ENCODE measurements at places on chromosomes 3 and 15.

GRCh38 chr3:9168241-9168741 is 81.2 kb downstream of the SRGAP3 start:
- DNase-seq, result no peak

GRCh38 chr3:193910886-193911738 is 224.8 kb upstream of the HES1 start:
- no peak for DNase-seq

DNA sequence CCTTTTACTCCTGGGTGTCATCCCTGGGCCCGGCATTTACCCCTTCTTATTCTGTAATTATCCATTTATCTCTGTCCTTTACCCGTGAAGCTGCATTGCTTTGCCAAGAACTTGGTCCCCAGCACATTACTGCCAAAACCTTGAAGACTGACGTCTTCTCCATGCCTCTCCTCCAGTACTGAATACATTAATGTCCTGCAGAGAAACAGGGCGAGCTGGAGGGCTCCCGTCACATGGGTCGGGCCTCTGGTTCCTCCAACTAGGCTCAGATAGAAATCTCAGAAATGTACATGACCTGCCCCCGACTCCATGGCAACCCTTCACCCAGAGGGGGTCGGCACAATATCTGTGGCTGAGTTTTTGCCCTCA is 445 bp downstream of the EFCAB12 start:
- DNase-seq, result no peak

DNA sequence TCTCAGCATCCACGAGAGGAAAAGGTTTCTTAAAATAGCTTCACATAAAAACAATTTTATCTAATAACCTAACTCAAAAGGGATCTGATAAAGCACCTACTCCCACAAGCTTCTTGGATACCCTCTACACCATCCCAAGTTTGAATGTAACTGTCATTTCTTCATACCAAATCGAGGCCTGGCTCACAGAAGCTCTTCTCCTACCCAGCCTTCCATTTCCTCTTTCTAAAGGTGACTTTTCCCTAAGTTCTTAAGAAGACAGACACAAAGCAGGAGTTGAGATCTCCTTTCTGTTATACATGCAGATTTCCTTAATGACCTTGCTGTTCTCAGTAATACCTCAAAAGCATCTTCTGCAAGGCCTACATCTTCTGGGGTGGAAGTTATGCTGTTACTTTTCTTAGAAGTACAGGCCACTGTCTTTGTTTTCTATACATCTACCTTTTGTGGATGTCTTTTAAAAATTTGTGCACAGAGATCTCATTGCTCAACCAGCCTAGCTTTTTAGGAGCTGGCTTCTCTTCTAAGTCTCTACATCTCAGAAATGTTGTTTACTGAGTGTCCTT is 3.4 kb upstream of the LRRIQ4 start:
- no peak for DNase-seq

DNA sequence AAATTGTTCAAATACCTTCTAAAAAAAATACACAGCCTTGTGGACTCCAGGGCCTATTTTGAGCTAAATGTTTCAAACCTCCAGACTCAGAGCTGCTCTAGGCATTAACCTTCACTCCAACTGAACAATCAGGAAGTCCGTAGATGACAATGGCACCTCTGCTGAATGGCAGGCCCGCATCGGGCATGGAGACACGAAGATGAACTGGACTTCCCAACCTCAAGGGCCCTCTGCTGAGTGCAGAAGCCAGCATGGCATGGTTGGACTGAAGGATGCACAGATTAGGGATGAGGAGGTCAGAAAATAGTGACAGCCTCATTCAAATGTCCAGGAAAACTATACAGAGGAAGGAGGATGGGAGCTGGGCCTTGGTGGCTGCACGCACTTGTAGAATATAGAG is 2.2 kb downstream of the FAM174B start:
- no peak for DNase-seq

- no peak for DNase-seq
Observed at GRCh38 chr3:116707531-116707930, 2.0 kb upstream of the TUSC7 start.

GRCh38 chr3:150519026-150519425 is 27.3 kb downstream of the SERP1 start:
- DNase-seq, result no peak

DNA sequence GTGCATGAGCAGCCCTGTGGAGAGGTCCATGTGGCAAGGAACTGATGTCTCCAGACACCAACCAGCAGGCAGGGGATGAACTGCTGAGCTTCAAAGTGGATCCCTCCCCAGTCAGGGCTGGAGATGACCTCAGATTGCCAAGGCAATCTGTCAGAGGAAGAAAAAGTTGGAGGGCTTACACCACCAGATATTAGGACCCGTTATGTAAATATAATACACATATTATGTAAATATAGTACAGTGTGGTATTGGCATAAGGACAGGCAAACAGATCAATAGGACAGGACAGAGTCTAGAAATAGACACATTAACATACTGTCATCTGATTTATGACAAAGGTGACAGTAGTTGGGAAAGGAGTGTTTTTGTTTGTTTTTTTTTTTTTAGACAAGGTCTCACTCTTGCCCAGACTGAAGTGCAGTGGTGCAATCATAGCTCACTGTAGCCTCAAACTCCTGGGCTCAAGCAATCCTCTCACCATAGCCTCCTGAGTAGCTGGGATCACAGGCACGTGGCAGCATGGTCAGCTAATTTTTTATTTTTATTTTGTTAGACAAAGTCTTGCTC is 18.0 kb upstream of the RAB7A start:
- no peak for DNase-seq

GRCh38 chr3:20673866-20674265 is 487.9 kb upstream of the SGO1 start:
- no peak for DNase-seq

DNA sequence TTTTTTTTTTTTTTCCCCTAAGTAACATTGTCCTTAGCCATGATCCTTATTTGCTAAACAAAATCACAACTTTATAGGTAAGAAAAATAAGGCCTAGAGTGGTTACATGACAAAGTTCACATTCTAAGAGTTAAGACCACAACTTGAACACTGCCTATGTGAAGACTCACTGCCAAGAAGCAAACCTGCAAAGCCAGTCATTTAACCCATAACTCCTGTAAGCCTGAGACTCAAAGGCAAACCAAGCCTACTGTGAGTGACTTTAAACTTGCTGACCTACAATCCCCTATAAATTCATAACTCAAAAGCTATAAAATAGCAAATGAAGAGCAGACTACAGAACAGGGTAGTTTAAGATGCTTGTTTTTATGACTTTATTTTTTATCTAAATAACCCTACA is 12.9 kb upstream of the ANKRD28 start:
- no peak for DNase-seq

- DNase-seq, result no peak
Observed at GRCh38 chr15:73756947-73757513, 3.9 kb upstream of the INSYN1 start.

DNA sequence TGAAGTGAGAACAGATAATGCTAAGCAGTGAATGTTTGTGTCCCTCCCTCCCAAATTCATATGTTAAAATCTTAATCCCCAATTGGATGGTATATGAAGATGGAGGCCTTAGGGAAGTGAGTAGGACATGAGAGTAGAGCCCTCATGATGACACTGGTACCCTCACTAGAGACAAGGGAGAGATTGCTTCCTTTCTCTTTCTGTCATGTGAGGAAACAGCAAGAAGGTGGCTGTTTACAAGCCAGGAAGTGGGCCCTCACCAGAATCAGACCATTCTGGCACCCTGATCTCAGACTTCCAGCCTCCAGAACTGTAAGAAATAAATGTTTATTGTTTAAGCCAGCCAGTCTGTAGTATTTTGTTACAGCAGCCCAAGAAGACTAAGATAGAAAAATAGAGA is 209.5 kb downstream of the SATB1 start:
- no peak for DNase-seq

GRCh38 chr3:34268032-34268709 is 469.7 kb downstream of the PDCD6IP start:
- no peak for DNase-seq

GRCh38 chr3:97880267-97880666 is 58.5 kb downstream of the CRYBG3 start:
- no peak for DNase-seq

- DNase-seq, result no peak
Observed at GRCh38 chr3:112786002-112786590, 60.6 kb downstream of the CD200R1L start.

DNA sequence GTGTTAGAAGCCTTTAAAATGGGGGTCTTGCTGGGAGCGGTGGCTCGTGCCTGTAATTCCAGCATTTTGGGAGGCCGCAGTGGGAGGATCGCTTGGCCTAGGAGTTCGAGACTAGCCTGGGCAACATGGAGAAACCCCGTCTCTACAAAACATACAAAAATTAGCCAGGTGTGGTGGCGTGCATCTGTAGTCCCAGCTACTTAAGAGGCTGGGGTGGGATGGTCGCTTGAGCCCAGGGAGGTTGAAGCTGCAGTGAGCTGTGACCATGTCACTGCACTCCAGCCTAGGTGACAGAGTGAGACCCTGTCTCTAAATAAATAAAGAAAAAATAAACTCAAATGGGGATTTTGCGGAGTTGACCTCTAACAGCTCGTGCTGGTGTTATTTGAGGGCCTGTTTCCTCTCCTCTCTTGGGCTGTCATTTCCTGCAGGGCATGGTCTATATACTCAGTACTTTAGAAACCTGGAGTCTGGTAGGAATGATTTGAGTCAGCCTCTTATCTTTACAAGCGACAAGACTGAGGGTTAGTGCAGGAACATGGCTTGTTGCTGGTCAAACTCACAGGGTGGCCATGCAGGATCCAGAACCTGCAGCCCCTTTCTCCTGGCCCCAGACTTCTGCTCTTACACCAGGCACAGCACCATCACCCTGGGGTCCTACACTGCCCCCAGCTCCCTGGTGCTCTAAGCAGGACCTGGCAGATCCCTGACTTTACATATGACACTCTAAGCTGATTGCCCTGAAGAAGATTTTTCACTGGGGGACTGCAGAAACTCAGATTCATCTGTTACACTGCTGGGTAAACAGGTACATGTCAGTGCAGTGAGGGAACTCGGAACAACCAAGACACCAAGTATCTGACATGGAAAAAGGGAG is 15.1 kb downstream of the EHD4 start:
- no peak for DNase-seq

- DNase-seq, result no peak
Observed at GRCh38 chr3:133828576-133829309, 23.1 kb downstream of the SRPRB start.

DNA sequence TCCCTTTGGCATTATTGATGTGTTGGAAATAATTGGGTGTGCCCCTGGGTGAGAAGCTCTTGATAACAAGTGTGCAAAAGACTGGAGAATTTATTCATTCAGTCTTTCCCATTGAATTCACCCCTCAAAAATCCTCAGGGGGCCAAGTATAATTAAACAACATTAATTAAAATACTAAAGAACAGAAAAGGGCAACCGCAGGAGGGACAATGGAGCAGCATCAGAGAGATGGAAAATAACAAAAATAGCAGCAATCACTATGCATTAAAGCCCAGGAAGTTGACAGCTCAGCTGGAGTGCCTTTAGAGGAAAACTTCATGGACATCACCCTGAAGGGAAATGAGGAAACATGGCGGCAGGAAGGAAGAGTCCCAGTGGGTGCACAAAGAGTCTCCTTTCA is 227.6 kb downstream of the MINAR1 start:
- DNase-seq, result no peak

DNA sequence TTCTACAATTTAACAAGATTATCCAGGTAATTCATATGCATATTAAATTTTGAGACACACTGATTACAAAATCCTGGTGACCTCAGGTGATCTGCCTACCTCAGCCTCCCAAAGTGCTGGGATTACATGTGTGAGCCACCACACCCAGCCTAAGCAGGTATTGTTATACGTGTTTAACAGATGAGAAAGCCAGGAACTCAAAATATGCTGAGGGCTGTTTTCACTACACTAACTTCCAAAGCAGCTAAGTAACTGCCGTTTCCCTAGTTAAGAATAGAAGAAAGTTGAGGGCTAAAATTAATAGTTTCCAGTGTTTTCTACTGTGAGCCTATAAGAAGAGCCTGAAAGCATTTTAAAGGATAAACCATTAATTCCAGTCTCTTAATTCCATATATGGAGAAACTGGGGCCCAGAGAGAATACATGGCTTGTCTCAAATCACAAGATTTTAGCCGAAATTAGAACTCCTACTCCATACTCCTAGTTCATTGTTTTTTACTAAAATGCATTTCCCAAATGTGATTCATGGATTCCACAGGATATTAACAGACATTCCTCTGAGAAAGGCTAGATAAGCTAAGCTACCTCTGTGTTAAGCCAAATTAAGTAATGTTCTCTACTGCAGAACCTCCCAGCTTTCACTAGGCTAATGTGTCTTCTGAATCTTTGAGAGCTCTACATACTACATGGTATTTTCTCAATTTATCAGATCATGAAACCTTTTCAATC is 17.0 kb upstream of the AVEN start:
- no peak for DNase-seq

DNA sequence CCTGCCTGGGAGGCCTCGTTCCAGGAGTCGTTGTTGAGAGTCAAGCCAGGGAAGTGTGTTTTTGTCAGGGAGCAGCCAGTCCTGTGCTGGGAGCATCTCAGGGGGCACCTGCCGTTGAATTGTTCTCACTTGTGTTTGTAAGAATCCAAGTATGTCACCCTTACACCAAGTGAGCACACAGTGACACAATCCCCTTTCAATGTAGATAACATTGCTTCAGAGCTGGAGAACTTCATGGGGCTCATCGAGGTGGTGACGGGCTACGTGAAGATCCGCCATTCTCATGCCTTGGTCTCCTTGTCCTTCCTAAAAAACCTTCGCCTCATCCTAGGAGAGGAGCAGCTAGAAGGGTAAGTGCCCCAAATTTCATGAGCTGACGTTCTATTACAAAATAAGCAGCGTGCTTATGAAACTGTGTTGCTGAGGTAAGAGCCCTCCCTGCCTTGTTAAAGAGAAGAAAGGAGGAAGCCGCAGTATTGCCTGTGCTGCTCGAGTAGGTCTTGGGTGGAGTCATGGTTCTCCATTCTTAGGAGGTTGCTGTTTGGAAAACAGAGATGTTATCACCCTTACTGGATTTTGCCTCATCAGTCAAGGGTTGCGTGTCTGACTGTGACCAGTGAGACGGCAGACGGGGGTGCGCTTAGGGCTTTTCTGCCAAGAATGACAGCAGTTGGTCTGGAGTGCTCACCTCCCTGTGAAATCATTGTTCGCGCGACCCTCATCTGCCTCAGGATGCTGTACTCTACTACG is 108.1 kb downstream of the PGPEP1L start:
- no peak for DNase-seq

- DNase-seq, result no peak
Observed at GRCh38 chr3:14280326-14280725, 101.7 kb downstream of the LSM3 start.
